Choroid plexus epithelial cell (primary cell): ENCODE measurements at places on chromosomes 6 and 20.

DNA sequence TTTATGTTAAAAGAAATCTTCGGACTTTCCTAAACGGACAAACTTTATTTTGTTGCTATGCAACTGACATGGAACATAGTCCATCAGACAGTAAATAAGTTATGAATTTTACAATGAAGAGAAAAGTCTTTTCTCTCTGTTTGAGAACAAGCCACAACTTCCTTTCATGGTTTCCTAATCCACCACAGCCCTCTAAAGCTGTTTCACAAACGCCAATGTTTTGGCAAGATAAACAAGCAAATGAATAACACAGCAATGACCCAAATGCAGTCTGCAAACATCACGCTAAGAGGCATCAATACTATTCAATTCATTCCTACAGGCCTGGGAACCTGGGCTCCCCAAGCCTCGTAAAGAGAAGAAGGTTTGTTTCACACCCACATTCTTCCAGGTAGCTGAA, 60.4 kb downstream of the HAO1 start:
- DNase-seq = peak; percentile 61

GRCh38 chr6:15623276-15624116, 39.3 kb downstream of the DTNBP1 start:
- peak; percentile 52 for DNase-seq

GRCh38 chr6:27608916-27609883, 136.3 kb upstream of the ZNF184 start:
- peak; percentile 87 for DNase-seq

DNA sequence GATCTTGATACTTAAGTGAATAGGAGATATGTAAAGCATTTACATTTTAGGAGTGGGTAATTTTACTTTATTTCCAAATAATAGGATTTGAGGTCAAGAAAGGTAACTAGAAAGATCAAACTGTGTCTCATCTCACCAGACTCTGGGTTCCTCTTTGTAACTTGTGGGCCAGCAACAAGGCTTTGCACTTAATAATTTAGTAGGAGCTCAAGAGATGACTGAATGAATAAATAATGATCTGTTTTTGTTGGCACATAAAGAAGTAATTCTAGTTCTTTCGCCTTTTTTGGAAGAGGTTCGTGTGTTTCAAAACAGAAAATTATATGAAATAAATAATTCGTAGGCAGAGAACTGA, 67.4 kb upstream of the FABP7 start:
- DNase-seq = no peak

- DNase-seq = peak; percentile 60
Observed at GRCh38 chr6:163814494-163815364, 400.2 kb downstream of the QKI start.

GRCh38 chr20:52127309-52127708, 64.3 kb downstream of the ZFP64 start:
- DNase-seq = no peak

DNA sequence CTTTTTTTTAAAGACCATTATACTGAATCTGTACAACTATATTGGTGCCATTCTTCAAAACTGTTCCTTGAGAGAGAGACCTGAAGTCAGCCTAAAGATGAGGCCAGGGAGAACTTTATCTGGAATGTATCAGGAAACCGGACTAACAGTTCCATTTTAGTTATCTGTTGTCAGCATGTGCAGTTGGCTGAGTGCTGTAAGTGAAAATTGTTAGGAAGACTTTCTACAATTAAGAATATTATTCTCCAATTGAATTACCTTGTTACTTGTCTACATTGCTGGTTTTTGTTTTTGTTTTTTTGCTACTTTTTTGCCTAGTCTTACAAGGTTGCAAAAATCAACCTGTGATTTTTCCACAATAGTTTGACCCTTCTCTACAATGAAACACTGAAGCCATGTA, 7.5 kb downstream of the CEP57L1 start:
- DNase-seq = no peak

DNA sequence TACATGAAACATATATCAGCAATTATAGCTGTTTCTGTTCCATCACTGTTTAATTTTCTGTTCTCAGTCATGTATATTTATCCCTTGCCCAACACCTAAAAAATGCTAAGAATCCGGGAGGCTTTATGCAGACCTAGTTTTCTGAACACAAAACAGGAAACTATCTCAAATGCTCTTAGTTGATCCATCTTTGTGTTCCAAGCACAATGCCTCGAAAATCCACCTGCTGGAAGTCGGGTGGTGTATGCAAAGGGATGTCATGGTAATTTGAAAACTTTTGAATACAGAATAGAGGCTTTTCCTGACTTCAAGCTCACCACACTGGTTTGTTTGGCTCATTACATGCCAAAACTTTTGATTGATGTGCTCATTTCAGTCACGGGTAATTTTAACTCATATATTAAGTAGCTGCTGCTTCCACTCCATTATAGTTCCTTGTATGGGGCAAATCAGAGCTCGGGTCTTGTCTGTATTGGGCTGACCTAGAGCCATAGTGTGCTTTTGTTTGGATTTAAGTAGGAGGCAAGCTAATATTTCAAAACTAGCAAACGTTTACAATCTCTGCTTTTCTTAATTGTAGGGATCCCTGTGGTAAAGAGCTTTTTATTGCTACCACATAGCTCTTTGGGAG, 646.5 kb upstream of the EPHA7 start:
- DNase-seq = no peak

GRCh38 chr6:101395345-101395744, 1.8 kb downstream of the GRIK2 start:
- DNase-seq = no peak

GRCh38 chr6:27414996-27415395, 26.4 kb downstream of the ZNF391 start:
- DNase-seq = no peak

GRCh38 chr6:7088076-7088742, 19.6 kb upstream of the RREB1 start:
- no peak for DNase-seq

DNA sequence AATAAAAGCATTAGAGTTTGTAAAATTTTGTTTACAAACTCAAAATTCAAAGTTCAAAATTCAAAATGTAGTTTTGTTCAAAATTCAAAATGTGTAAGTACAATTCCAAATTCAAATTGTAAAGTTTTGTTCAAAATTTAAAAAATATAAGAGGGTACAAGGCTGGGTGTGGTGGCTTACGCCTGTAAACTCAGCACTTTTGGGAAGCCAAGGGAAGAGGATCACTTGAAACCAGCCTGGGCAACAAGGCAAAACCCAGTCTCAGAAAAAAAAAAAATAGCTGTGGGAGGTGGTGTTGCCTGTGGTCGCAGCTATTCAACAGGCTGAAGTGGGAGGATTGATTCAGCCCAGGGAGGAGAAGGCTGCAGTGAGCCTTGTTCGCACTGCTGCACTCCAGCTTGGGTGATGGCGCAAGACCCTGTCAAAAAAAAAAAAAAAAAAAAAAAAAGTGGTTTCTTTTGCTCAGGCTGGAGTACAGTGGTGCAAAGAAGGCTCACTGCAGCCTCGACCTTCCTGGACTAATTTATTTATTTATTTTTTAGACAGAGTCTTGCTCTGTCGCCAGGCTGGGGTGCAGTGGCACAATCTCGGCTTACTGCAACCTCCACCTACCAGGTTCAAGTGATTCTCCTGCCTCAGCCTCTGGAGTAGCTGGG, 5.4 kb upstream of the ZBTB12 start:
- peak; percentile 94 for DNase-seq
